ENCODE measurements at places on chromosomes 11 and 22.

GRCh38 chr22:19762568-19763457, 2.2 kb downstream of the TBX1 start:
- DNase-seq: no peak

- DNase-seq: no peak
These were observed 506.3 kb upstream of the RAG2 start for GRCh38 chr11:37104380-37104779.

DNA sequence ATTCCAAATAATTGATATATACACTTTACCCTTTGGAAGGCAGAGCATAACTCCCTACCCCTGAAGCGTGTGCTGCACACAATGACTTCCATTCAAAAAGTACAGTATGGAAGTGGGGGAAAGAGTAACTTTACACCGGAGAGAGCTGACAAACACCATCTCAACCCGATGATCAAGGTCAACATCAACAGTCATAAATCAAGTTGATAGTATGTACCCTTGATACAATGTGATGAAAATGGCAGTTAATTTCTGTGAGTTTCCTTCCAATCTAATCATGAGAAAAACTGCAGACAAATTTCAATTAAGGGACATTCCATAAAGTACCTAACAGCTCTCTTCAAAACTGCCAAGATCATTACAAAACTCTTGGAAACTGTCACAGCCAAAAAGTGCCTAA, 6.0 kb upstream of the DEUP1 start:
- DNase-seq: no peak

DNA sequence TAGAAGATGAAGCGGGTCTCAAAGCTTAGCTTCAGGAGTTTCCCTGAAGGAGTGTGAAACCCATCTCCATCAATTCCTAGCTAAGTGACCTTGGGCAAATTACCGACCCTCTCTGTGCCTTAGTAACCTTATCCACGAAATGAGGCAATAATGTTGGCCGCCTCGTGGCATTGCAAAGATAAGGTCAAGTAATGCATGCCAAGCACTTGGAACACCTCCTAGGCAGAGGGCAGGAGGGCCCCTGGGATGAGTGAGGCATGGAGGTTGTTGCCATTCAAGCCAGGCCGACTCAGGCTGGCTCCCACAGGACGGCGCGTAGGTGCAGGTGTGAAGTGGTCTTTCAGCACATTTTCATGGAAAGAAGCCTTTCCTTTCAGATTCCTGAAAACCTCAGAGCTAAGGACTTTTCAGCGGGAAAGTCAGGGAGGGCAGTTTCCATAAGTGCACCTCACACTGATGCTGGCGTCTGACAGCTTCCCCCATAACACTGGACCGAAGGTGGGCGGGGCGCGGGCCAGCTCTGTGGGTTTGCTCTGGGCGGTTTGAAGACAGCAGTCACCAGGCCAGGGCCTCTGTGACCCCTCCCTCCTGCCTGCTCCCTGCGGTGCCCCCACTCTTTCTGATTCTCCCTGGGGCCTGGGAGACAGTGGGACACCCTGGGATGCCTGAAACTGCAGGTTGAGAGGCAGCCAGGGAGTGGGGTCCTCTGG, 25.2 kb downstream of the RPS6KA4 start:
- DNase-seq: no peak

- no peak for DNase-seq
These were observed 7.9 kb upstream of the TRIM44 start for GRCh38 chr11:35654711-35655110.

GRCh38 chr22:35739076-35739930, 21.6 kb downstream of the APOL5 start:
- no peak for DNase-seq

- no peak for DNase-seq
These were observed 30.5 kb downstream of the ARAP1 start for GRCh38 chr11:72721689-72722049.

Measured in fibroblast of skin of left biceps (primary cell).